ENCODE measurements at places on chromosomes 2 and 18. TPM values are rescaled to one million over a fixed set of nuclear protein-coding genes. Genes with fewer than 3 reads are reported as not detected.

DNA sequence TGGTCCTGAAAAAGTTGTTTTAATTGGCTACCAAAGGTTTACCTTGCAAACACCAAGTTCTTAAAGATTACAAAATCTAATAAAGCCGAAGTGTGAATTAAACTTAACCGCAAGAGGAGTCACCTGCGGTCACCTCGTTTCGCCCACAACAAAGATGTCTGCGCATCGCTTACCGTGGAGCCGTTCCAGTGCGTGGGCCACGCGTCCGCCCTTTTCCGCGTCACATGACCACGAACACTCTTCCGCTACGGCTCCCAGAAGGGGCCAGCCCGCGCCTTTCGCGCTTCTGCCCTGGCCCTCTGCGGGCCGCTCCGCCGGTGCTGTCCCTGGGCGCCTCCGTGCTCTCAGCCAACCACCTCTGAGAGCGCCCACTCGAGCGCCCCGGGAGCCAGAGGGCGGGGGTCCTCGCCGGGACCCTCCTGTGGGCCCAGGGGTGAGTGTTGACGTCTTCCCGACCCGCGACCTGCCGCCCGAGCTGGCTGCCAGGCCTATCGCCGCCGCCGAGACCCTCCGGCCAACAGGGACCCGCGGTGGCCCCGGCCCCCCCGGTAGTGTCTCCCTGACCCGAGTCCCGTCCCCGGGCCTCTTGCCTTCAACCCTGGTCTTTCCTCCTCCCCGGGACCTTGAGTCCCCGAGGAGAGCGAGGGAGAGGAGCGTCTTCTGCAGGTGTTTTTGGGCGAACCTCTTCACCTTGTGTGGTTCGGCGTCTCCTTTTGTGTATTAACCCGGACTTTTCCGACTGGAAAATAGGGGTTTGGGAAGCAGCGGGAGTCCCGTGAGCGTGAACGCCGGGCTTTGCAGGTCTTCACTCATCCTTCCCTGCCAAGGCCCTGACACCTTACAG lies at the start of gene MFF:
Gene MFF (plus strand): TSS at position 257 of the 844 bp plus-strand sequence. CDS start 5,415 bp downstream, outside the sequence.
- peak; percentile 91 for DNase-seq
- H3K36me3 ChIP-seq = peaks cover 5% of the 10 kb centered on the region
- peaks cover 12% of the 10 kb centered on the region for H3K4me1 ChIP-seq
- H3K4me3 ChIP-seq = peak within 1 kb of the TSS; percentile 95

GRCh38 chr2:217935235-217935879 lies 67.4 kb downstream of the TNS1 start:
- H3K4me1 ChIP-seq = peaks cover 58% of the 10 kb centered on the region
- H3K27me3 ChIP-seq = no peaks in the 10 kb centered on the region
- peaks cover 9% of the 10 kb centered on the region for H3K36me3 ChIP-seq
- DNase-seq = no peak
- H3K27ac ChIP-seq = peak overlapping the region; percentile 70
- peak overlapping the region; percentile 70 for H3K4me3 ChIP-seq

DNA sequence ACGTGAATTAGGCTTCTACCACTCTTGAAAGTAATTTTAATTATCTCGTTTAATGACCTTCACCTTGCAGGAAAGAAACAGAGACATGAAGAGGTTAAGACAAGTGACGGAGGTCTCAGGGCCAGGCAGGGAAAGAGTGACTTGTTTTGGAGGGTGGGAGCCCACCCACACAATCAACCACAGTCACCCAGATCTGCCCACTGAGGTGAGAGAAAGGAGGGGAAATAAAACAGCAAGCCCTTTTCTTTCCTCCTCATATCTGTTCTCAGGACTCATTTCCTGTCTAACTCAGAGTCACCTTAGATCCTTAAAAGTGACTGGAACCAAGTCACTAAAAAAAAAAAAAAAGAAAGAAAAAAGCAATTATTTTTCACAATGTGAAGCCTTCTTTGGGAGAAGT lies 26.8 kb downstream of the ATP8B1 start:
- peaks cover 52% of the 10 kb centered on the region for H3K4me1 ChIP-seq
- no peak for DNase-seq
- no peaks in the 10 kb centered on the region for H3K27me3 ChIP-seq
- no peaks in the 10 kb centered on the region for H3K36me3 ChIP-seq
- no peak overlapping the region for H3K27ac ChIP-seq
- no peak overlapping the region for H3K4me3 ChIP-seq

DNA sequence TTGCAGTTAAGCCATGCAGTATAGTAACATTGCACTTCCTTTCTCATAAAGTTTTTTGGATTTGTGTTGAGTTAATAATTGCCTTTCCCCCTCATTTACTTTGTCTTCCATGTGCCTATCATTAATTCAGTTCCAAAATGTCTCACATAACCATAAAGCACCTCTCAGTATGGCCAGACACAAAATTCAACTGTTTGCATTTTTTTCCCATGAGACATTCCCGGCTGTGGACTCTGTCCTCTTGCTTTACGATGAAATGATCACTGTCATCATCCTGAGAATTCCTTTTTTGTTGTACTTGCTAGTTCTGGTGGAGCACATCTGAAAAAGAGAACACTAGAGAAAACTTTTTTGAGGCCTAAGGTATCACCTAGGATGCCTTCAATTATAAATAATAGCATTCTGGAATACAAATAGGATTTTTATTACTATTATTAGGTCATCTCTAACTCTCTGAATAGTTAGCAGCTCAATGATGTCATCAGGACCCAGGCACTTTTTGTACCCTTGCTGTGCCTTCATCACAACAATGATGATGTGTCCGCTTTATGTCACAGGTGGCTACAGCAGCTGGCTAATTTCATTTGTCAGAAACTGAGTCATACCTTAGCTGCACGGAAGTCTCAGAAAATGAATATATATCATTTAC lies 8.5 kb upstream of the ATP8B1 start:
- DNase-seq = no peak
- no peak overlapping the region for H3K4me3 ChIP-seq
- no peak overlapping the region for H3K27ac ChIP-seq
- H3K36me3 ChIP-seq = no peaks in the 10 kb centered on the region
- peaks cover 11% of the 10 kb centered on the region for H3K27me3 ChIP-seq

- peak overlapping the region; percentile 67 for H3K27ac ChIP-seq
- peak; percentile 55 for DNase-seq
- peaks cover 25% of the 10 kb centered on the region for H3K4me1 ChIP-seq
- H3K27me3 ChIP-seq = no peaks in the 10 kb centered on the region
- H3K36me3 ChIP-seq = peaks cover 6% of the 10 kb centered on the region
Observed at GRCh38 chr18:9434122-9434701, 41.1 kb upstream of the RALBP1 start.

- no peaks in the 10 kb centered on the region for H3K36me3 ChIP-seq
- H3K4me3 ChIP-seq = no peak overlapping the region
- H3K27me3 ChIP-seq = no peaks in the 10 kb centered on the region
- no peaks in the 10 kb centered on the region for H3K4me1 ChIP-seq
Observed at GRCh38 chr18:3411854-3412268, 38.1 kb upstream of the TGIF1 start.

Gene HOXD9
- 1.5 TPM for total RNA-seq
